Anterior cingulate cortex (tissue), 58 donors: ENCODE measurements at places on chromosomes 16 and 17.

GRCh38 chr17:8147805-8148404 lies 4.3 kb downstream of the PER1 start:
- no peak for DNase-seq

GRCh38 chr17:80856863-80857755 lies 134.5 kb upstream of the CHMP6 start:
- DNase-seq = no peak

DNA sequence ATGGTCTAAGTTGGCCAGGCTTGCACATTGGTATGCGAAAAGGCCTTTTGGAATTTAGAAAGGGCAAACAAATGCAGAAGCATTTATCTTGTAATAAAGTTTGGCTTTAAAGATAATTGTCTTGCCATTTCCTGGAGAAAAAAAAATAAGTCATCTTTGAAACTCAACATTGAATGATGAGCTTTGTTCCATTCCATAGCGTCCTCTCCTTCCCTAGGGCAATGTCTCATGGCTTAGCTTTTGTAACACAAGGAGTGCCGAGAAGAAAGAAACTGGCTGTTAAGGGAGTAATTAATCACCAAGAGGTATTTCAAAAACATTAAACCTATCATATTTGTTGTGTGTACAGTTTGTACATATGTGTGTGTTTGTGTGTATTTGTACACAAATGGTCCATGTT lies 372.3 kb downstream of the NPIPA8 start:
- no peak for DNase-seq

GRCh38 chr16:84036982-84037425 lies 5.6 kb downstream of the SLC38A8 start:
- no peak for DNase-seq

DNA sequence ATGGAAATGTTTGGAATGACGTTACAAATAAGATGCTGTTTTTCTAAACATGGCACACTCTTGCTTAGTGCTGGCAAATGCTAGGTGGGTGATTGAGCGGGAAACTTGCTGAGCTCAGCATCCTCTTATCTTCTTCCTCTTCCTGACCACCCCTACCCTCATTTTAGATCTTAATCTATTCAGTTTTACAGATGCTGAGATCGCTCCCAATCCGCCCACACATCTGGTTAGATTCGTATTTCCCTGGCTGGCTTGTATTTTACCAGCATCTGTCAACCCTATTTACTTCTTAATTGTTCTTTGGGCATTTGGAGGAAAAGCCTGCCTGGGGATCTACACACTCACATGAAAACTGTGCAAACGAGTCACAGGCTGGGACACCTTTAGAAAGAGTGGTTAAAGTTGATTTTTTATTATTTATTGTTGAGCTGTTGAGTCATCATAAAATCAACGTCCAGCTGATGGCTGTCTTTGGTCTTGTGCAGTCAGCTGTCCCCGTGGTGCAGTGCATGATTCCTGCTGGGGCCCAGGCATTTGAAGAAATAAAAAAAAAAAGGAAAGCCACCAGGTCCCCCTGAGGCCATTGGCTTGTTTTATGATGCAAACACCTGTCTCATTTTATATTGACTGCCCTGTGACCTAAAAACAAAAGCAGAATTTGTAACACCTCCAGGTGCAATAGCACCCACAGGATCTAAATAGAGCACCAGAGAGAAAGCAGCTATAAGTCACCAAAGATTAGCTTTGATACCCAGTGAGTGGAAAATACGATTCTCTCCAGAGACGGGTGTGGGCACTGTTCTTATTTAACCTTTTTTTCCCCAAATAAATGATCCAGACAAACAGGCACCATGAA lies 258.6 kb downstream of the HS3ST3B1 start:
- DNase-seq = no peak

DNA sequence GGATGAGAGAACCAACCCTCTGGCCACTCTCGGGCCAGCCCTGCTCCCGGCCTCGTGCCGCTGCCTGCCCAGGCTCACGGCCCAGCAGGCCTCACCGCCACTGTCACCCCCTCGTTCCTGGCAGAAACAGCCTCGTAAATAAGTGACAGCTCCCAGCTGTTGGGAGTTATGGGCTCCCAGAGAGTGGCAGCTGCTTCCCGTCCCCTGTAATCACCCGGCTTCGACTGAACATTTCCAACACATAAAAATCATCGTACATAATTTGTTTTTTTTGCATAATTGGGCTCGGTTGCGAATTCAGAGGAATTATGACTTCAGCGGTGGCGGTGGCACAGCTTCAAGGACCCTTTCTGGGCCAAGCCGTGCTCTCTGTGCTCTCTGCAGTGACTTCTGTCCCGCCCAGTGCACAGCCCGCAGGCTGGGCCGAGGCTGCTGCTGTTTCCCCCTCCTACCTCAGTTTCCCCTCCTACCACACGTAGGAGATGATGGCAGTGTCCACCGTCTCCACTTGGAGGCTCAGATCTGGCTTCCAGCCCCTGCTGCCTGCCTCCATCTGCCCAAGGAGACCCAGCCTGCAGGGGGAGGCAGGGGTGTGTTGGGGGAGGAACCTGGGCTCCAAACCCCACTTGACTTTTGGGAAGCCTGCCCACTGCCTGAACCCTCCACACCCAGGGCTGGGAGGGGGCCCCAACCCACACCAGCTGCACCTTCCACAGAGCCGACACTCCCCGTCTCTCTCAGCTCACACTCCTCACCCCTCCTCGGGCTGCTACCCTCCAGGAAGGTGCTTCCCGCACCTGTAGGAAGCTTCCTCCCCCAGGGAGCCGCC lies 84.9 kb downstream of the RTN4RL1 start:
- no peak for DNase-seq

GRCh38 chr16:74448990-74449389 lies 27.7 kb upstream of the CLEC18B start:
- peak; percentile 6 for DNase-seq

DNA sequence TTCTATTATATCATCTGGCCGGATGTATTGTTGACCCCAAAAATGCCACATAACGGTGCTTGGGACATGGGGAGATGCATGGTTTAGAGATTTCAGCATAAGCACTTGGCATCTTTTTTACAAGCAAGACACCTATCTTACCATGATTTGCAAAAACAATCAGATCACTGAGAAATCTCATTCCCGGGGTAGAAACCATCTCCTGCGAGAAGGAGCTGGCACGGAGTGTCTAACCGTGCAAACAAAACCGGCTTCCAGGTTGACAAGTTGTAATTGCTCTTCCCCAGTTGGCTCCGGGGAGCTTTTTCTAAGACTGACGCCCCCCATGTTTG lies 1.0 kb downstream of the SLC16A6 start:
- DNase-seq = no peak

DNA sequence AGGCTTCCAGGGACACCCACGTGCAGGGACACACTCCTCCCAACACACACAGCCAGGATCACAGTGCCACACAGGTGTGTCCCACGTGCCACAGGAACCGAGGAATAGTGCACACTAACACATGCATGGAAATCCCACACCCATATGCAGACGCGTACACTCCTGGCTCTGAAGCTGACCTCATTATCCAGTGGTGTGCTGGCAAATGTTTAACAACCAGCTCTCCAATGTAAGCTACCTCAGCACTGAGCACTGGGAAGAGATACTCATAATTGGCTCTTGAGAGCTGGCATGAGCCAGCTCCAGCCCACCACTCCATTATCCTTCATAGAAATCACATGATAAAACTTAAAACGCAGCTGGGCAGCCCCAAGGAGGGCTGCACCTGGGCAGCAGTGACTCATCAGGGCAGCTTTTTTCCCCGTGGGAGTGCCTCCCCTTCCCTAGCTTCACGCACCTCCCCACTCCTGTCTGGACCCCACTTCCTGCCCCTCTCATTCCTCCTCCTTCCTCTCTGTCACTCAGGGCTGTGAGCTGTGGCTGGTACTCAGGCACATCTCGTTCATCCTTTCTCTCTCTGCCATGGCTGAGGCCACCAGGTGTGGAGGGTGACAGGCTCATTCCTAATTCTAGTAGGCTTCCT lies 14.9 kb upstream of the TBX21 start:
- DNase-seq = no peak

DNA sequence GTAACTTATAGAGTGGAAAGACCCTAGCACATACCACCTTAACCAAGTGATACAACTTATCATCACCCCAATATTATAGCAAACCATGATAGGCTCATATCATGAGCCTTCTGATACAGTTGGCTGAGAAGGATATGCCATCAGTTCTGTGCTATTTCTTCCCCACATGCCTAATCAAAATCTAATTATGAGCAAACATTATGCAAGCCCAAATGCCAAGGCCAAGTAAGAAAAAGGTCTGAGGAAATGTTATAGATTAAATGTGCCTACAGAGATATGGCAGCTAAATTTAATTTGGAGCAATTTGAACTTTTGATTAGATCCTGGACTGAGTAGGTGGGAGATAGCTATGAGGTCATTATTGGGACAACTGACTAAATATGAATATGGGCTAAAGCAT lies 225.9 kb upstream of the PMFBP1 start:
- no peak for DNase-seq

- no peak for DNase-seq
These were observed 308.9 kb upstream of the MON1B start for GRCh38 chr16:76882105-76882504.

GRCh38 chr17:79028496-79029326 lies 4.7 kb downstream of the C1QTNF1 start:
- DNase-seq = no peak

DNA sequence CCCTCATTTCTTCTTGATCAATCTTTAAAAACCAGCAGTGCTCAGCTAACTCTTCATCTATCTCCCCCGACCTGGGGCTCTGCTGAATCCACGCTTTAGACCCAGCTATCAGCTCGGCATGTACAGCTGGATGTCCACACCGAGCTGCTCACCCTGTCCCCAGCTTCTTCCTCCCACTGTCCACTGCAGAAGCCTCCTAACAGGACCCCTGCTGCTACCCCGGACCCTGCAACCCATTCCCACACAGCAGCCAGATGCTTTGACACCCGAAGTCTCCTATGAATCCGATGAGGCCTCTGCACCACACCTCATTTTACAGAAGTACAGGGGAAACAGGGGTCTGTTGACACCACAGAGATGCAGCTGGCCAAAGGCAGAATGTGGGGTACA lies 13.8 kb downstream of the GCGR start:
- DNase-seq = no peak

GRCh38 chr17:49290690-49291359 lies 60.2 kb upstream of the PHOSPHO1 start:
- no peak for DNase-seq

- DNase-seq = no peak
These were observed 17.9 kb downstream of the SEC14L5 start for GRCh38 chr16:4976079-4976478.

DNA sequence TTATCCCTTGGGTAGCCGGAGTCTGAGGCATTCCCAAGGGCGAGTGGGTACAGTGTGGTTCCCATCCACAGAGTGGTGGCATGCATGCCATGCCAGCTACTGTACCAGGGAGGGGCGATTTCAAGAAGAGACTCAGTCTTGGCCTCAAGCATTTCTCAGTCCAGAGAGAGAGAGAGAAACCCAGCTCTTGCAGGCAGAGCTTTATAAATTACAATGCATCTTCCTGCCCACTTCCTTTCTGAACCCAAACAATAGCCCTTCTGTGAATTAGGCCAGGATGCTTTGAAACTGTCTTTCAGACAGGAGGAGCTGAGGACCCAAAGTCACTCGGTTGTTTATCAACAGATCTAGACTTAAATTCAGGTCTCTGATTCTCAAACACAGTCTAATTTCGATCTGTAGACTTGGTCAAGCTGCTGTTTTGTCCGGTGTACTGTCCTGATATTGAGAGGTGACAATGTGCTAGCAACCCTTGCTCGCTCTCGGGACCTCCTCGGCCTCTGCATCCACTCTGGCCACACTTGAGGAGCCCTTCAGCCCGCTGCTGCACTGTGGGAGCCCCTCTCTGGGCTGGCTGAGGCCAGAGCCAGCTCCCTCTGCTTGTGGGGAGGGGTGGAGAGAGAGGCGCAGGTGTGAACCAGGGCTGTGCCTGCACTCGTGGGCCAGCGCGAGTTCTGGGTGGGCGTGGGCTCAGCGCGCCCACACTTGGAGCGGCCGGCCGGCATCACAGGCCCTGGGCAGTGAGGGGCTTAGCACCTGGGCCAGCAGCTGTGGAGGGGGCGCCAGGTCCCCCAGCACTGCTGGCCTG lies 408.0 kb downstream of the UTP18 start:
- DNase-seq = no peak

DNA sequence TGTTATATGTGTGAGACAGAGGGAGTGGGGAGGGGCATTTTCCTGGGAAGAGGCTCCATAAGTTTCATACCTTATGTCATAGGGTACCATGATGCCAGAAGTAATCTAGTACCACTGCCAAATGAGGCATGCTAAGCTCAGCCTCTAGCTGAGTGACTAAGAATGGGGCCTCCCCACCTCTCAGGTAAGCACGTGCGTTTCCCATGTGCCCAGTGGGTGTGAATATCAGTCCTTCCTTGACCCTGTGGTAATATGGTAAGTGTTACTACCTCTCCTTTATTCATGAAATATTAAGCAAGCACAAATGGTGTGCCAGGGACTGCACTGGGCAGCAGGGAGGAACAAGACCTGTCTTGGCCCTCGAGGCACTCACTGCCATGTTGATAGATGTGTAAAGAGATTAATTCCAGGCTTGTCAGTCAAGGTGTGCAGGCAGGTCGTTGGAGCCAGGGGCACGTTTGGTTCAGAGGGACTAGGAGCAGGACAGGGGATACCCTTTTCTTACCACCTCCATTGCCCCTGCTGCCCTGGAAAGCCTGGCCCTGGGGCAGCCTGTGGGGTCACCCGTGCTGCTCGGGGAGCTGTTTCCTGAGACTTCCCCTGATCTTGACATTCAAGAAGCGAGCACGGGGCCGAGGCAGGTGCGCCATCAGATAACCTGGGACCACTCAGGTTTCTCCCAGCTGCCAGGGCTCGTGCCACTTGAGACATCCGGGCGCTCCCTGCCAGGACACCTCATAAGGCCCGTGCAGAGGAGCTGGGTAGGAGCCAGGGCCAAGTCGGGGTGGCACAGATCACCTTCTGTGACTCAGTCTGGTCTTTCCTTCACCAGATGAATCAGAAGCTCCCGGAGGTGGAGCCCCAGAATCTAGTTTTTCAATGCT lies 8.8 kb downstream of the RSAD1 start:
- DNase-seq = no peak

DNA sequence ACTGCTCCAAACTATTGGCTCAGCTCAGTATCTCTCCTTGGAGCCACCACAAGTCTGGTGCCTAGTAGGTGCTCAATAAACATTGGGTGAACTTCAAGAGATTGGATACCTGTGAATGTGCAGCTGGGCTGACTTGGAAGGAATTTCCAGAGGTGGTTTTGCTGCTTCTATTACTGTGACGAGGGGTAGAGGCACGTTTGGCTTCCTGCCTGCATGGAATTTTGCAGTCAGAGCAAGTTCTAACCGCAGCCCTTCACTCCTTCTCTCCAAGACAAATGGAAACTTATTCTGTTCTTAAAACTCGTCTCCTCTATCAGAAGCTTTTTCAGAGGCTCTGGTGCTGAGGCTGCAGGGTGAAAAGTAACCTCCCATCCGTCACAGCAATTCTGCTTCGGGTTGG lies 342.5 kb downstream of the CPPED1 start:
- DNase-seq = no peak

DNA sequence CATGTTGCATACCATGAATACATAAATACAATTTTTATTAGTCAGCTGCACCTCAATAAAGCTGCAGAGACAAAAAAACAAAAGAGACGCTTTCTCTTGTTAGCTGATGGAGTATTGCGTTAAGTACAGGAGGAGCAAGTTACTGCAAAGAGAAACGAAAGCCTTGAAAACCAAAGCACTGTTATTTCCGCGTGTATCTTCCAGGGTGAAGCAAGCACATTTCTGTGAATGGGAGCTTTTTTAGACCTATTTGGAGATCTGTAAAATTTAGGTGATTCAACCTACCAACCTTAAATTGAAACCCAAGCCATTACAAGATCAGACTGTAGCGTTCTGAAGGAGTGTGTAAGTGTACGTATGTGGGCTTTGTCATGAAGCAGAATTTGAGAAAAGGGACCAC lies 390.4 kb downstream of the SOX9 start:
- no peak for DNase-seq
